MV-4-11 (cell line): ENCODE measurements at places on chromosomes 3 and 15.

DNA sequence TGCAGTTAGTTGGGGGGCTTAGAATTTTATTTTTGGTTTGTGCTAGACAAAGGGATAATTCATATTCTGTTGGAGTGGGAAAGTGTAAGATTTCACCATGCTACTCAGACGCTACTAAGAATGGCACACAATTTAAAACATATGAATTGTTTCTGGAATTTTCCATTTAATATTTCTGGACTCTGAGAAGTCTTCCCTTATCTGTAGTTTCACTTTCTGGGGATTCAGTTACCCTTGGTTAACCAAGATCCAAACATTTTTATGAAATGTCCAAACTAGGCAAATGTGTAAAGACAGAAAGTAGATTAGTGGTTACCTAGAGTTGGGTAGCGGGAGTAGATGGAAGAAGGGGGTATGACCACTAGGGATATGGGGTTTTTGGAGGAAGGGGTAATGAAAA lies 53.1 kb downstream of the TCF12 start:
- peak; percentile 73 for DNase-seq

DNA sequence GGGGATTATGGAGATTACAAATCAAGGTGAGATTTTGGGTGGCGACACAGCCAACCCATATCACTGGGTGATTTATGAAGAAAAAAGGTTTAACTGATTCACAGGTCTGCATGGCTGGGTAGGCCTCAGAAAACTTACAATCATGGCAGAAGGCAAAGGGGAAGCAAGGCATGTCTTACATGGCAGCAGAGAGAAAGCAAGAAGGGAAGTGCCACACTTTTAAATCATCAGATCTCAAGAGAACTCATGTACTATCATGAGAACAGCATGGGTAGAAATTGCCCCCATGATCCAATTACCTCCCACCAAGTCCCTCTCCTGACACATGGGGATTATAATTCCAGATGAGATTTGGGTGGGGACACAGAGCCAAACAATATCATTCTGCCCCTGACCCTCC lies 59.7 kb downstream of the DPH6 start:
- DNase-seq, result no peak

GRCh38 chr15:32787949-32788348 lies 70.1 kb downstream of the GREM1 start:
- DNase-seq, result no peak

- no peak for DNase-seq
Measured at GRCh38 chr3:117193390-117193789, 483.8 kb downstream of the TUSC7 start.

DNA sequence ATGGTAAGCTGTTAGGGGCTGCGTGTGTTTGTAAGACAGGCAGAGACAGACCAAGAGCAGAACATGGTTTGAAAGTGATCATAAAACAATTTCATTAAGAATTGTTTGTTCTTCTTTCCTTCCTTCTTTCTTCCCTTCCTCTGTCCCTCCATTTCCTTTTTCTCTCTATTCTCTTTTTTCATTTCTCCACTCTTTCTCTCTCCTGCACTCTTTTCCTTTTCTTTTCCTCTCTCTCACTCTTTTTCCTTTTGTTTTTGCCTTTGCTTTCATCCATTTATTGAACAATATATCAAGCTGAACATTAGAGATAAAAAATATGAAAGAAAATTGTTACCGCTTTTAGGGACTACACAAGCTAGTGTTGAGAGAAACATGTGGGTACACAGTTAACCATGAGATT lies 62.2 kb upstream of the GOLIM4 start:
- DNase-seq, result no peak
